ENCODE measurements at places on chromosomes 4 and X.

DNA sequence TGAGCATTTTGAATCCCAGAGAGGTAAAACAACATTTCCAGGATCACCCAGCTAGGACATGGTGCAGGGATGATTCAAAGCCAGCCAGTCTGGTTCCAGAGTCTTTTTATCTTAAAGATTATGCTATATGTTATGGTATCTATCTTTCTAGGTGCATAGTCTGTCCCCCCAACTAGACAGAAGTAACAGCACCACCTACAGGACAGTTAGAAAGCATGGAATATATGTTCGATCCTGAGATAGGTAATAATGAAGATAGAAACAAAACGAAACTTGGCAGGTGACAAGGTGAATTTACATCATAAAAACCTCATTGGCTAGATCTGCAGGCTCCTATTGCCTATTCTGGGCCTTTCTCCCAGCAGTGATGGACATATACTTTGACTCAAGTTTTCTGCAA is 723.2 kb downstream of the SMARCA1 start:
- no peak for DNase-seq

DNA sequence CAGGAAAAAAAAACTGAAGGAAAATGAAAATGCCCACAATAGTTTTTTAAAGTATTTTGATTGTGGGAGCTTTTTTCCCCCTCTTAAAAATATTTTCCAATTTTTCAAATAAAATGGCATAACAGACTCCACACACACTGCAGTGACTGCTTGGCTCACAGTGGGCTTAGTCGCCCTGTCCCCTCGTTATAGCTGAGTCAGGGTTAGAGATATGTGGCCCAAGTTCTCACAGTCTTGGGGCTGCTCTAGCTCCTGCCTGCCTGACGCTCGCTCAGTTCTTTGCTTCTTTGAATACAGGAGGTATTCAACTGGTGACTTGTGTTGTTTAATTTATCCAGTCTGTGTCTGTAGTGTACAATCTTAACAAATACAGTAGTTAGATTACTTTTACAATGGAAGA is 47.7 kb downstream of the BEND2 start:
- DNase-seq, result no peak

GRCh38 chr4:176539091-176539784 is 219.5 kb downstream of the SPCS3 start:
- no peak for DNase-seq

- no peak for DNase-seq
These were observed 958 bp downstream of the CUL4B start for GRCh38 chrX:120559804-120560203.

GRCh38 chrX:77167993-77168392 is 279.2 kb upstream of the FGF16 start:
- DNase-seq, result no peak

- no peak for DNase-seq
These were observed 75.2 kb downstream of the SPRY1 start for GRCh38 chr4:123471655-123472369.

- no peak for DNase-seq
These were observed 29.9 kb downstream of the ZFP42 start for GRCh38 chr4:188025476-188025875.

- DNase-seq, result no peak
These were observed 57.7 kb upstream of the ATXN3L start for GRCh38 chrX:13377550-13377934.

DNA sequence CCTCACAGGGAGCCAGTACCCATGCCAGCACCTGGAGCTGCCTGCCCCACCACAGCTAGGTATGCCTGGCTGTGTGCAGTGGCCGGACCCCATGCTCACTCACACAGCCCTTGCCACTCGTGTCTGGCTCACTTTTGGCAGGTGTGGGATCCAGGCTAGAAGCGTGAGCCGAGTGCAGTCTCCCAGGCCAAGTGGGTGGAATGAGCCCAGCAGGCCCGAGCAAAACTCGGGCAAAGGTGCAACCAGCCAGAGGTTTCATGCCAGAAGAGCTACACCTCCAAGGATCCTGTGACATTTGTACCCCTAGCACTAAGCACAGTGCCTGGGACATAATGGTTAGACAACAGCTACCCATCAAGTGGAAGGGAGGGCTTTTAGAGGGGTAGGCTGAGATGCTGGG is 217.8 kb downstream of the NSUN7 start:
- DNase-seq, result no peak

GRCh38 chr4:57405359-57405758 is 295.2 kb upstream of the IGFBP7 start:
- no peak for DNase-seq

GRCh38 chr4:54006755-54007154 is 57.6 kb downstream of the CHIC2 start:
- no peak for DNase-seq

- no peak for DNase-seq
These were observed at the start of gene PRICKLE3 for GRCh38 chrX:49186125-49187027. PRICKLE3 (minus strand) TSS chrX:49186373; CDS start chrX:49186297, 76 bp downstream.

GRCh38 chr4:7650606-7651385 is 216.1 kb upstream of the PSAPL1 start:
- no peak for DNase-seq

DNA sequence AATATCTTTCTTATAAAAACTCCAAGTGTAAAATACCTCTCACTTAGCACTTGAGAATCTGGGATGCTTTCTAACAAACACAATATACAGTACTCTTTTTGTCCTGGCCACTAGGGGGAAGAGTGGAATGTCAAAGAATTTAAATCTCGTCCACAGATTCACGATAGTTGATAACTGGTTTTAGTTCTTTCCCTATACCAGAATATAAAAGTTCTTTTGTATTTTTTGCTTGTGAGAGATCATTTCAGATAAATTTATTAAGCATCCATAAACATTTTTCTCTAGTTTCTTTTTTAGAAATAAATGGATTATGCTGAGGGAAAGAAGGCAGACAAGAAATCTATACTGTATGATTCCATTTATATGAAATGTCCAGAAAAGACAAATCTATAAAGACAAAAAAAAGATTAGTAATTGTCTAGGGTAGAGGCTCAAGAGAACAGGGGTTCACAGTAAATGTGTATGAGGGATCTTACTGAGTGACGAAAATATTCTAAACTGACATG is 50.4 kb downstream of the MGARP start:
- no peak for DNase-seq

- DNase-seq, result no peak
These were observed 685 bp upstream of the TNIP2 start for GRCh38 chr4:2756691-2757350.

- no peak for DNase-seq
These were observed 62.3 kb upstream of the ADAMTS3 start for GRCh38 chr4:72631296-72631695.

DNA sequence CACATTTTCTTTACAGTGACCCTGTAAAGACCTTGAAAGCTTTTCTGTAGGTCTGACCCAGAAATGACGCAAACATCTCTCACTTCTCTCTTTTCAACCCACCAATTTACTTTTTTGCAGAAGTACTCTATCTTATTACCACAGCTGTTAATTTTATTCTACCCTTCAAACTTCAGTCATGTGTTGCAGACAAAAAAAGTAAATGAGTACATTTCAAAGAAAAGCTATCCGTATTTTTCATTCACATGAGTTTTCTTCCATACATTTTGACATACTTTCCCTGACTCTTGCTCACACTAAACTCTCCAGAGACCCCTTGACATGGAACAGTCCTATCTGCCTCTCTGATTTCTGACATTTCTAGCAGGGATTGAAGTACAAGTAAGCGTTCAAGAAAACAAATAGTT is 51.7 kb downstream of the SLC7A11 start:
- DNase-seq, result no peak

DNA sequence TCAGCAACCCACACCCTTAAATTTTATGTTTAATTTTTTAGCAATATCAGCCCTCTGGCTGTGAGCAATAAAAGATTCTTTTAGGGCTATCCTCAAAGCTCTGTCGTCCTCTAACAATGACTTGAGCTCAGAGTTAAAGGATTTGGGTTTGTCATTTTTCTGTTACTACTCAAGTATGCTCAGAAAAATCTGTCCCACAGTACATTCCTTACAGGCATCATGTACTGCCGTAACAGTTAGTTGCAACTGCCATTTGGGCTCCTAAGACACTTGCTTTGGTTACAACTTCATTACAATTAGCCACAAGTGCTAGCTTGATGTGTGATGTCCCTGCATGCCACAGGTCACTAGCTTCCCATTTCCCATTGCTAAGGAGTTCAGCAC is 33.2 kb downstream of the COQ2 start:
- no peak for DNase-seq

- no peak for DNase-seq
These were observed 26.1 kb downstream of the KLHL34 start for GRCh38 chrX:21632027-21632426.
